ENCODE measurements at places on chromosomes 12 and 14. TPM values are rescaled to one million over a fixed set of nuclear protein-coding genes. Genes with fewer than 3 reads are reported as not detected.

The AQP5 gene
- not detected for total RNA-seq

The SLCO1B1 gene
- not detected for total RNA-seq

The HHIPL1 gene
- 2.9 TPM for total RNA-seq

DNA sequence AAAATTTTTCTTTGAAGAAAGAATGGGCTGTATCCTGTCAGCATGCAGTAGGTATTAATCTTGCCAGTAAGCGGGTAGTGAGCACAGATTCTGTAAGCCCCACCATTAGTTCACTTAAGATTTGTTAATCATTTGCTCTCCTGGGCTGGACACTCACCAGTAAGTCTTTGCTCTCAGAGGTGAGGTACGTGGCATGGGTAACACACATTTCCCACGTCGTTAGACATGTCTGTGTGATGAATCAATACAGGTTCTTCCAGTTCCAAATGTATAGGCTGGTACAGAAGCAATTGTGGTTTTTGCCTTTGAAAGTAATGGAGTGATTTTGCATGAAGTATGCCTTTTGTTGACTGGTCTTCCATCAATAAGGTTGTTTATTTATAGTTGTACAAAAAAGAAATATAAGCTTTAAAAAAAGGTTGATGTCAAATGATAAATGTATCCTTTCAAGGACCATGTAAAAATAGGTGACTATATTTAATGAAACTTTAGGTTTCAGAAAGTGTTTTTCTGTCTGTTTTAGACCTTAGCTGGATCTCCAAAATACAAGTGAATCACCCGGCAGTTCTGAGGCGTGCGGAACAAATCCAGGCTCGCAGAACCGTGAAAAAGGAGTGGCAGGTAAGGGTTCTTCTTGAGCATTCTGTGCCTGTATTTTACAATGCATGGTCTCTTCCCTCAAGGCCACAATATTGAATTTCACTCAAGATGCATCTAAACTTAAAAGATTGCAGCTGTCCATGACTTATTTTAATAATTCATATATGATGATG lies 45.5 kb downstream of the DERA start:
- DNase-seq: no peak

DNA sequence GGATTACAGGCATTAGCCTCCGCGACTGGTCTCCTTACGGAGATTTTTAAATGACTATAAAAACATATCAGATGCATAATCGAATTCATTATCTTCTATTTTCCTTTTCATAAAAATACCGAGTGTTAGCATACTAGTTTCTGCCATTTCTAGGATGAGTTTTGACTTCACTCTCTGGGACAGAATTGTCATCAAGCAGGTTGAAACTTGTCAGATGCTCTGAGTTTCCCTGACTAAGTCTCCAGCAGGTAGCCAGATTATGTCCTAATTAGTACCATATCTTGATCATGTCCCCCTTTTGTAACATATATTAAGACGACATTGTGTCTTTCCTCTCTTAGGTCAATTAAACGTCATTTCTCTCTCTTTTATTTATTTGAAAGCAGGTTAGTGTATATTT lies 103.5 kb upstream of the RASSF8 start:
- no peak for DNase-seq

- DNase-seq: no peak
Observed at GRCh38 chr14:24381363-24382063, 13.5 kb downstream of the NFATC4 start.

- no peak for DNase-seq
Observed at GRCh38 chr14:26323869-26324268, 274.0 kb downstream of the NOVA1 start.

DNA sequence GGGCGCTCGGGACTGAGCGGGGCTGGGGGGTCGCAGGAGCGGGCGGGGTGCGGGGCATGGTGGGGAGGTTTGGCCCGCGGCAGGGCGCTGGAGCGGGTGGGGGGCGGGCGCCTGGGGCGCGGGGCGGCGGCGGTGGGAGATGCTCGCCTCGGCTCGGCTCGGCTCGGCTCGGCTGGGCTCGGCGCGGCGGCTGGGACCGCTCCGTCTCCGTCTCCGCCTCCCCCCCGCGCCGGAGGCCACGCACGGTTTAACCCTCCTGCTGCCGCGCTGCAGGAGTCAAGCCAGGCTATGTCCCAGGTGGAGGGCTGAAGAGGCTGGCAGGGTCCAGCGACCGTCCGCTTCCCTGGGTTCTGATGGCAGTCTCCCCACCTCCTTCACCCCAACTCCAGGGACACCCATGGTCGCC lies at the start of gene PIANP:
Gene PIANP (minus strand): TSS at position 170 of the 406 bp plus-strand sequence. CDS start 2,754 bp downstream, outside the sequence.
- DNase-seq: no peak

The LTBR gene
- total RNA-seq: 168 TPM

The PTPN6 gene
- total RNA-seq: 11.9 TPM

DNA sequence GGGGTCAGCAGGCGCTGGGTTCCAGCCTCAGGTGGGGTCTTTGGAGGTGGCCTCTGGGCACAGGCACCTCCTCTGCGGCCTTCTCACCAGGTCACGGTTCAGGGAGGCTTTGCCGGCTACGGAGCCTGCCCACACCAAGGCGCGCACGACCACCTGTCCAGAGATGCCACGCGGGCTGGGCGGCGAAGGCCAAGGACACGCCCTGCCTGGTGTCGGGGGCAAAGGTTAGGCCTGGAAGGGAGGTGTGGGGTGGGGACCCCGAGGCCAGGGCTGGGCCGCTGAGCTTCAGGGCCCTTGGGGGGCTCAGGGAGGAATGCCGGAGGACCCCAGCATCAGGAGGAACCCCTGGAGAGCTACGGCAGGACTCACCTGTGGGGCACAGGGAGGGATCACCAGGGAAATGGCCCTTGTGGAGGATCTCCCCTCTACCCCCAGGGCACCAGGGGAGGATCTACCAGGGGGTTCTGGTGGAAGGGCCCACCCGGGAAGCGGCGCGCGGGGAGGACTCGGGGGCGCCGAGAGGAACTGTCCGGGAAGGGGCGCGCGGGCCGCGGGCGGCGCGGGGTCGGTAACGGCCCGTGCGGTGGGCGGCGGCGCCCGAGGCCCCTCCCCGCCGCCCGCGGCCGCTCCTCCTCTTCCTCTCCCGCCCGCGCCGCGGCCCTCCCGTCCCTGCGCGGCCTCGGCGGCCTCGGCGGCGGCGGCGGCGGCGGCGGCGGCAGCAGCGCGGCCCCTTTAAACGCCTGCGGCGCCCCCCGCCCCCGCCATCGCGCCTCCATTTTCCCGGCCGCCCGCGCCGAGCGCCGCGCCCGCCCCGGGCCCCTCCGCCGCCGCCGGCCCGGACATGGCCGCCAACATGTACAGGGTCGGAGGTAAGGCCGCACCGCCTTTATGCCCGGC lies at the start of gene MTA1:
Gene MTA1 (plus strand): TSS at position 633 of the 897 bp plus-strand sequence. CDS start 209 bp downstream, at position 842.
- DNase-seq: no peak

The CLEC1B gene
- total RNA-seq: not detected

DNA sequence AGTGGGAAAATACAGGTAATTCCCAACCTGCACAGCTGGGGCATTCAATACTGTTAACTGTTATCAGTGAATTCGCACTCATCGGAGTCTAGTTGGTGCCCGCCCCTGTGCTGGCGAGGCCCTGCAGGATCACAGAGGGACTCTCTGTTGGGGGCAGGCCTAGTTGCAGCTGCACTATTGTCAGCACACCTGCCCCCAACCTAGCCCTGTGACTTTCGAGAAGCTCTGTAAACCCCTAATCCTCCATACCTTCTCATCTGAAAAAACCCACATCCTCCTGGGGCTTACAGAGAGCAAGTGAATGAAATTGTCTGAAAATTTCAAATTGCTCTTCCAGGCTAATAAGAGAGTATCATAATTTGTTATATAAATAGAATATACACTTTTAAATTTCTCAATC lies 132.2 kb upstream of the NUDT4 start:
- no peak for DNase-seq

DNA sequence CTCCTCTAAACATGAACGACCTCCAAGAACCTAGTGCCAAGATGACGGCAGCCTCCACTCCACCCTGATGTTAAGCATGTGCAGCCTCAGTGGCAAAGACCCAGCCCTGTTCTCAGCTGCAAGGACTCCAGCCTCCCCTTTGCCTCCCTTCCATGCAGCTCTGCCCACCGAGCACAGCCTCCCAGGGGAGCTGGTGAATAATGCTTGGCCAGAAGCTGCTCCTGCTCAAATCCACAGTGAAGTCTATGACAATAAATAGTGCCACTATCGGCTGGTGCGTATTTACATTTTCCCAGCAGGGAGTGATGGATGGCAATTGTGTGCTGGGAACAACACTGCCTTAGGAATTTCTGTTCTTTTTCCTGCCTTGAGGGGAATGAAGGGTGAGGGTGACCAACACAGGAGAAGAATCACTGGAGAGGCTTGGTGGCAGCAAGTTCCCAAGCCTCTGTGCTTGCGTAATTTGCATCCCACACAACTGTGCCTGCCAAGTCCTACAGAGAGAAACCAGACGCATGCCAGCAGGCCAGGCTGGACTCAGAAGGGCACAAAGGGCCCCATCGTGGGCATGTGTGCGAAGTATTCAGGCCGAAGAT lies 29.9 kb upstream of the TC2N start:
- DNase-seq: peak; percentile 58

The DHRS2 gene
- not detected for total RNA-seq

DNA sequence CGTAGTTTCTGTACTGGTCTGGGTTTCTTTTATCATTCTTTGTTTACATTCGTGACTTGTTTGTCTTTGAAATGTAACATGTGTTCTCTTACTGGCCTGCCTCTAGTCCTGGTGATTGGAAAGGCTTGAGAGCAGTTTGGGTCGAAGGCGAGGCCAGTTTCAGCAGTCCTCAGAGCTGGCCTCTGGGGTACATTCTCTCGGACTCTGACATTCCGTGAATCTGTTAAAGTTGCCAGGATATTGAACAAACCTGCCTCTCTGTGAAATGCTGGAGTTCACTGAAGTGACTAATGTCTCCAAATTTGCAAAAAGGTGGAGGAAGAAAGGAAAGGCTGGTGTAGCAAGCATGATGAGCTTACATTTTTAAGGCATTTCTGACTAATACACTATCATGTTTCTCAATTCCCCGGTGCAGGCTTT lies 1.5 kb downstream of the PLEKHA5 start:
- peak; percentile 14 for DNase-seq

The SIX6 gene
- not detected for total RNA-seq

DNA sequence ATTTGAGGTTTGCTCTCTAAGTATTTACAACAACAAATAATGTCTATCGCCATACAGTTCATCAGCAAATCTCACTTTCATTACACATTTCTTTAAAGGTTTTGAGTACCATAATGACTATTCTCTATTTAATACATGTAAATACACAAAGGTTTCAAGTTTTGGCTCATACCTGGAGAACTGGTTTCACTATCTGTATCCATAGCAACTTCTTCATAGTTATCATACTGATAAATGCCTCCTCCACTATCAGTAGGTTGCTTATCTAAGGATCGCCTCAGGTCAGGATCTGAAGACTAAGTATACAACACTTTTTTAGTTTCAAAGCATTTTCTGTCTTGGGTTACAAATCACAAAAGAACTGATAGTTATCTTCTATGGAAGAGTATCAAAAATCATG lies 21.4 kb downstream of the ZFC3H1 start:
- no peak for DNase-seq

DNA sequence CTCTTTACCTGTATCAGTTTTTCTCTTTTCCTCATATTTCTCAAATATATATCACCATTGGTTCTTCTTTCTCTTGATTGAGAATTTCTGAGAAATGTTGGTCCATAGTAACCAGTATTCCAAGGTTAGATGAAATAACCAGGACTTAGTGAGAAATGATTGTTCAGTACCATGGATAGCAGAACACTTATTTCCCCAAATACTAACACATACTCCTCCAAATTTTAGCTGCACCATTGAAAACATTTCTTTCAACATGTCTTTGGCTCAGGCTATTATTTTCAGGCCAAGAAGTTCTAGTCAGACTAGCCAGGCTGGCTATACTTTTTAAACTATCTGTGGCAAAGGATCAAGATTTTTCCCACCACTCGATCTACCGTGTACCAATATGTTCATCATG lies 113.3 kb downstream of the PTPRO start:
- no peak for DNase-seq

GRCh38 chr12:121314431-121314830 lies 17.9 kb upstream of the CAMKK2 start:
- no peak for DNase-seq

- DNase-seq: no peak
Observed at GRCh38 chr12:51891843-51892242, 3.9 kb downstream of the ANKRD33 start.

DNA sequence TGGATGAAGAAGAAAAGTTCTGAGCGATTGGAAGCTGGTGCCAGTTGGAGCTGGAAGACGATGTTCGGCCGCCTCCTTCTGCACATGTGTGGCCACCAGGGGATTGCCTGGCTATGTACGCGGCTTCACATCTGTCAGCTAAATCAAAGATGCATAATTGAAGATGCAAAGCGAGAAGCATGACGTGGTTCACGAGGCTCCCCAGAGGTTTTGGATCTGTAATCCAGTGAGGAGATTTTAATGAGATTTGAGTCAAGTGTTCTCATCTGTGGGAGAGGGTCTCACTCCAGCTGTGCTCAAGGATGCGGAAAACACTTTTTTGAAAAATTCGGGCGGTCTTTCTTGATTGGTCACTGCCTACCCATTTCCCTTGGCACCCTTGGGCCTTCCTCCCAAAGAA lies 94.6 kb downstream of the PAX9 start:
- no peak for DNase-seq

- DNase-seq: no peak
Observed at GRCh38 chr14:46747001-46747652, 95.5 kb upstream of the RPL10L start.

DNA sequence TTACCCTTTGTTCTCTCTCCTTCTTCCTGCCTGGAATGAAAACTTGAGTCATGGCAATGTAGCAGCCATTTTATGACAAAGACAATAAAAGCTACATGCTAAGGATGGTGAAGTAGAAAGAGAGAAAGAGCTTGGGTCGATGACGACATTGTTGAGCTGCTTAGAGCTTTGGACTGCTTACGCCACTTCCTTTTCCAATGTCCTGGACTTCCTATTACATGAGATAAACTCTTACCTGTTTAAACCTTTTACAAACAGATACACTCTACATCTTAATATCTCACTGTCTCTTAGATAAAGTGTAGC lies 70.1 kb downstream of the PEBP1 start:
- no peak for DNase-seq

GRCh38 chr12:132185705-132186104 lies 41.4 kb downstream of the NOC4L start:
- no peak for DNase-seq

DNA sequence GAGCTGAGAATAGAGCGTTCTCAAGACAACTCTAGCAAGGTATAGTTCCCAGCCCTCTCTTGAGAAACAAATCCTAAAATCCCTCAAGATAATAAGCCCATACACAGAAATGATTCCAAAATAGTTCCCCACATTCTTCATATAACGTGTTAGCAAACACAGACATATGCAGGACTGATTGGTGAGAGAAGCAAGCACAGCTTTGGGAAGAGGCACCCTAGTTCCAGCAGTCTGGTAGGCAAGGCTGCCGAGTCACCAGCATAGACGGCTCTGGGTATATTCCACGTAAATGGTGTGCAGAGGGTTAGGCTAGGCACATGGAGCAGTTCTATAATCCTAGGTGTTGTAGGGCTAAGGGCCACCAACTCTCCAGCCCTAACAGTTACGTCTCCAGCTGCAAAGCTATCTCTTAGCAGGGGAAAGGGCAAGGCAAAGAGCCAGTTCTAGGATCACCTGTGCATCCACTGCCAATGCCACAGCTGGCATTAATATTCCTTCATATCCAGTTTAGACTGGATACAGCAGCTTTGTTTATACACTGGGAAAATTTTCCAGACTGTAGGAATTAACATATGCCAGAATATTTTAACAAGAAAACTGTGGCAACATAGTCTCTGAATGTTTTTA lies 52.9 kb downstream of the SH2B3 start:
- DNase-seq: no peak

The REC8 gene
- 6.5 TPM for total RNA-seq
